Kidney (tissue), 22 donors: ENCODE measurements at places on chromosomes 6 and 20. TPM values are rescaled to one million over a fixed set of nuclear protein-coding genes. Genes with fewer than 3 reads are reported as not detected.

The LRFN2 gene
- total RNA-seq: not detected

The SAYSD1 gene
- total RNA-seq: 20.4 TPM

The TMC2 gene
- total RNA-seq: not detected

The PDYN gene
- total RNA-seq: not detected

The TENT5A gene
- total RNA-seq: 13.4 TPM

The RIPOR3 gene
- total RNA-seq: 14.6 TPM
